ENCODE measurements at places on chromosomes 11 and 22. TPM values are rescaled to one million over a fixed set of nuclear protein-coding genes. Genes with fewer than 3 reads are reported as not detected.

DNA sequence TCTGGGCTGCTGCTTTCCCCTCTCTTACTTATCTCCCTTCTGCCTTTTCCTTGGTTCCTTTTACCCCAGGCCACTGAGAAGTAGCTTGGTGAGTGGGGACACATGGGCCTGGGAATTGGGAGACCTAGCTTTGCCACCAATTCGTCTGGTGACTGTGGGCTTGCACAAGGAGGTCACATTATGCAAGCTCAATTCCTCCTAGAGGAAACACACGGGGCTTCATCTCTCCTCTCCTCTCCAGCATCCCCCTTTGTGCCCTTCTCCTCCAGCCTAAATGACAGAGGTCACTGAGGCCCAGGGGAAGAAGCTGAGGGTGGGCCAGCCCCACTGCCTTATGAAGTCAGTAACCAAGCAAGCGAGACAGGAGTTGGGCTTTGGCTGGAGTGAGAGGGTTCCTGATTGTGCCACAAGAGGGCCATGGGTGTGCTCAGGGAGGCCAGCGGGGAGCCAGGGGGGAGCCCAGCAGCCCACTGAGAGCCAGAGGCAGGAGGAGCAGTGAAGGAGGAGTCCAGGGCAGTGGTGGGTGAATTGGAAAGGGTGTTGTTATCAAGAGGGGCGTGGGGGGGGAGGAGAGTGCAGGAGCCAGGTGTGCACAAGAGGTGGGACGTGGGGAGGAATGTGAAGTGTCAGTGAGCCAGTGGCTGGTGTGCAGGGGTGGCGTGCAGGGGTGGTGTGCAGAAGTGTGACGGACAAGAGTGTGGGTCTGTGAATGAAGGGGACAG is 2.0 kb downstream of the CLCF1 start:
- no peak for DNase-seq

The SOX10 gene
- total RNA-seq = not detected

DNA sequence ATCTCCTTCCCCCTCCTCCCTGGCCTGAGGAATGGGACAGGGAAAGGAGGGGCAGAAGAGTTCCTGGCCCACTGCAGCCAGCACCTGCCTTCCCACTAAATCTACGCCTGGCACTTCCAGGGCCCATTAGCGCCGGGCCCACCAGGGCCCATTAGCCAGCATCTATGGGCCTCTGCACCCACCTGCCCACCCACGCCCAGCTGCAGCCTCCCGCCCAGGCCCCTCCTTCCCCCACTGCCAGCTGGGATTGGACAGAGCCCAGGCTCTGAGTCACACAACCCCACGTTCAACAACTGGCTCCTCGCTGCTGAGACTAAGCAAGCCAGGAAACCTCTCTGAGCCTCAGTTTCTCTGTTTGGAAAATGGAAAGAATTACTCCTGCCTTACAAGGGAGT is 48.7 kb downstream of the CYTH4 start:
- no peak for DNase-seq

The CAVIN3 gene
- total RNA-seq = 8.6 TPM

The LRRC56 gene
- 2.7 TPM for total RNA-seq

DNA sequence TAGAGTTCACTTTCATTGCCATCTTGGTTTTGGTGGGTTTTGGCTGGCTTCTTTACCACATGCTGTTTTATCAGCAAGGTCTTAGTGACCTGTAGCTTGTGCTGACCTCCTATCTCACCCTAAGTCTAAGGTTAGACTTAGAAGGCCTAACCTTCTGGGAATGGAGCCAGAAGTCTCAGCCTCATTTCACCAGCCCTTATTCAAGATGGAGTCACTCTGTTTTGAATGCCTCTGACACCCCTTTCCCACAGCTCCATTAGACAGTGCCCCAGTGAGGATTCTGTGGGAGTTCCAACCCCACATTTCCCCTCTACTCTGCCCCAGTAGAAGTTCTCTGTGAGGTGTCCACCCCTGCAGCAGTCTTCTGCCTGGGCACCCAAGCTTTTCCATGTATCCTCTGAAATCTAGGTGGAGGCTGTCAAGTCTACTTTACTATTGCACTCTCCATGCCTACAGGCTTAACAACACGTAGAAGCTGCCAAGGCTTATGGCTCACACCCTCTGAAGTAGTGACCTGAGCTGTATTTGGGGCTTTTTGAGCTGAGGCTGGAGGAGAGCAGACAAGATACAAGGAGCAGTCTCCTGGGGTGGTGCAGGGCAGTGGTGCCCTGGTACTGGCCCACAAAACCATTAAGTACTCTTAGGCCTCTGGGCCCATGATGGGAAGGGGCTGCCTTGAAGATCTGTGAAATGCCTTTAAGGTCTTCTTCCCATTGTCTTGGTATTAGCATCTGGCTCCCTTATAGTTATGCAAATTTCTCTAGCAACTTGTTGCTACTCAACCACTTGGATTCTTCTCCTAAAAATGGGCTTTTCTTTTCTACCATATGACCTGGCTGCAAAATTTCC is 65.9 kb upstream of the SC5D start:
- no peak for DNase-seq

GRCh38 chr22:48772286-48772907 is 1055.3 kb downstream of the BRD1 start:
- DNase-seq = no peak

- no peak for DNase-seq
Observed at GRCh38 chr11:74265256-74265655, 46.2 kb downstream of the P4HA3 start.

GRCh38 chr11:106828576-106828975 is 189.7 kb downstream of the GUCY1A2 start:
- DNase-seq = no peak
